Left renal cortex interstitium (tissue), 4 donors: ENCODE measurements at places on chromosomes 7 and 10. TPM values are rescaled to one million over a fixed set of nuclear protein-coding genes. Genes with fewer than 3 reads are reported as not detected.

DNA sequence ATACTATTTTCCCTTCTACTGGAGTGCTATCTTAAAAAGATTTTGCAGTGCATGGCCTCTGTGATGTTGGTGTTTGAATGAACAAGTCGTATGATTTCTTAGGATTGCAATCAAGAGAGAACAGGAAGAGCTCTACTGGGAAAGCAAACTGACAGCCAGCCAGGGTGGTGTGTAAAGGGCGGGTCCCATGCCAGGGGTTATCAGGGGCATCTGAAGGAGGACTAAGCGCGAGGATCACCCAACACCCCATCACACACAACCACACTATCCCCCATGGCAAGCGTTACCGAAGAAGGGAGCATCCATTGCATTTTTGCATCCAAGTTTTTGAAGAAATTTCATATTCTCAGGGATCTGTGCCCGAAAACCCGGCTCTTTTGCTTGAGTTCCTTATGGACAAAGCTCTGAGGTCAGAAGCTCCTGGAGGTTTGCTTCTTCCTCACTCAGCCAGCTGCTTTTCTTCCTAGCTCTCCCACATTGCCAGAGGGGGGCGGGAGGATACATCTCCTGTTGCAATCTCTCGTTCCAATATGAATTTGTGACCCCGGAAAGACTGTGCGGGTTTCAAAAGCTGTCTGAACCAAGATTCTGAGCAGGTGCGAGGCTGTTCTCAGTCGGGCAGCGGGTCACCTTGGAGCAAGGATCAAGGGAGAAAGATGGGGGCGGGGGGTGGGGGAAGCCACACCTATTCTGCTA, 5.2 kb downstream of the NEUROD6 start:
- DNase-seq: no peak

- DNase-seq: no peak
These were observed 187.9 kb downstream of the GATA3 start for GRCh38 chr10:8242295-8242872.

GRCh38 chr10:42475168-42476098, 162.9 kb downstream of the ZNF33B start:
- DNase-seq: no peak

GRCh38 chr10:43105102-43105955, 28.5 kb downstream of the RET start:
- peak; percentile 58 for DNase-seq

DNA sequence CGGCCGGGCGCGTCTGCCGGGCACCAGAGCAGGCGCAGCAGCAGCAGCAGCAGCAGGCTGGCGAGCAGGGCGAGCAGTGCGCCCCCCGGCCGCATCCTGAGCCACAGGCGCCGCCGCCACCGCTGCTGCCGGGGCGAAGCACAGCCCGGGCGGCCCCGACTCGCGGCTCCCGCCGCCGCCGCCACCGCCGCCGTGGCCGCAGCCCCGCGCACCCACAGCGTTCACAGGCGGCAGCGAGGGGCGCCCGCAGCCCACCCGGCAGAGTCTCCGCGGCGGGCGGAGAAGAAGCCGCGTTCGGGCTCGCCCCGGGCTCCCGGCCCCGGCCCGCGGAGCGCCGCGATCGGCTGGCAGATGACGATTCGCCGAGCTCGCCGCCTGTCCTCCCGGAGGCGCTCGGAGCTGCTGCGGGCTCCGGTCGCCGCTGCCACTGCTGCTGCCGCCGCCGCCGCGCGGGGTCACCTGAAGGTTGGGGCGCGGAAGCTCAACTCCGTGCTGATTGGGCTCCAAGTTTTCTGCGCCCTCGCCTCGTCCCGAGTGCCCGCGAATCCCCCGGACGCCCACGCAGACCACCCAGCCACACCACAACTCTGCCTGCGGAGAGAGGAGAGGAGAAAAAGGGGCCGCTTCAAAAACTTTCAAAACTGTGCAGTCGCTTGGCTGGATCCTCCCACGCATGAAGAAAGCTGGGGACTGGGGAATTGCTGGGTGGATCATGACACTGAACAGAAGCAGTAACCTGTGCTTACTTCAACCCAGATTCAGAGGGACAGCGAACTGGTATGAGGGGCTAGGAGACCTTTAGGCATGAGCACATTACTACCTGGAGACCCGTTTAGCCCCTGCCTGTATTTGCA, at the start of gene ST8SIA6:
Gene ST8SIA6, minus strand, starts transcription at position 435 of the 854 bp plus-strand sequence. Its CDS starts 340 bp downstream, at position 95.
- no peak for DNase-seq

GRCh38 chr7:6260291-6261187, 11.9 kb downstream of the CYTH3 start:
- DNase-seq: no peak

- DNase-seq: no peak
These were observed 43.8 kb downstream of the CALCR start for GRCh38 chr7:93530701-93531100.

DNA sequence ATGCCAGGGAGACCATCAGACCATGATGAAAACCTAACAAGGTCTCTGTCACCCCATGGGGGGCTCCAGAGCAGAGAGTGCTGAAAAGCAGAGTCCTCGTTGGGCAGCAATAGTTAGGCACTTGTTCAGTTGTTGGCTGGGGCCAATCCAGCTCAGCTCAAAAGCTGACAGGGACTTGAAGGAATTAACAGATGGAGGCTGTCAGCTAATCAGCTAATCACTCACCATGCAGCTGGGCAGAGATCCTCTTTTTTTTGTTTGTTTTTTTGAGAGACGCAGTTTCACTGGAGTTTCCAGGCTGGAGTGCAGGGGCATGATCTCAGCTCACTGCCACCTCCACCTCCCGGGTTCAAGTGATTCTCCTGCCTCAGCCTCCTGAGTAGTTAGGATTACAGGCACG, 18.1 kb downstream of the CEP55 start:
- no peak for DNase-seq

- DNase-seq: no peak
These were observed 7.8 kb downstream of the GARIN1A start for GRCh38 chr7:128679920-128680319.

DNA sequence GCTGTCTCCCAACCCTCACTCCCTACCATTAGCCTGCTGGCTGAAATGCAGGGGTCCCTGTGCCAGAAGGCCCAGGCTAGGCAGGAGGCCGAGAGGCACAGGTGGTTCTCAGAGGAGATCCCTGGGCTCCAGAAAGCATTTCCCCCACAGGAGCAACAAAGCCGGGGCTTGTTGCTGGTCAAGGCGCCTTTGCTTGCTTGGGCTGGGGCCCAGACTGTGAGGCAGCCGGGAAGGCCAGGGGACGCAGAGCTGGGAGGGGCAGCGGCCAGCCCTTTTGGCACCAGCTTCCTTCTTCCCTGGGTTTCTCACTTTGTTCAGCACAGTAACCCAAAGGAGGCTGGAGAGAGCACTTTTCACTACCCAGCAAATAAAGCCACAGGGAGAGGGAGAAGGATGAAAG, 48.6 kb downstream of the FBXW4 start:
- no peak for DNase-seq

DNA sequence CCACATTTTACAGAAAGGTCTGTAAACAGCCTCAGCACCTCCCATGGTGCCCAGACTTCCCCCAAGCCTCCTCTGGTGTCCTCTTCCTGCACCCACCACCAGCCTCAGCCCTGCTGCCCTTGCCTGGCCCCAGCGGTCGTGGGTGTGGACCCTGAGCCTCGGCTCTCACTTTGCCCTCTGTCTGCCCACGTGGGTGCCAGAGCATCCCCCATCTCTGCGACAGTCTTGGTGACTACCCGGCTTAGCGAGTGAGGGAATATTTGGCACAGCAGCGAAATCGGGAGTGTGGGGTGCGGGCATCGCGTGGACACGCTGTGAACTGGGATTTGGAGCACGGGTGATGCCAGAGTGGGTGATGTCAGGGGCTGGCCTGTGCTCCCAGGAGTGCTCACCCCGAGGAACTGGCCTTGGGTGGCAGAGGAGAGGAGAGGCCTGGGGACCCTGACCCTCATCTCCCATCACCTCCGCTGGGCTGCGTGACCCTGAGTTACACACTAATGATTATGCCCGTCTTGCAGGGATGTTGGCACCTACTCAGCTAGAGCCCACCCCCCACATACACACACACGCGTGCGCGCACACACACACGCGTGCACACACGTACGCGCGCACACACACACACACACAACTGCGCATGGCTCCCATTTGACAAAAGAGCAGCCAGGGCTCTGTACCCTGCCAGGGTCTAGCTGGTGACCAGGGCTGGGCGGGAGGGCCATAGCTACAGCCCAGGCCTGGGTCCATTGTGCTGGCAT, 8.7 kb downstream of the ELFN1 start:
- no peak for DNase-seq

GRCh38 chr10:48806342-48806741, 121.7 kb downstream of the WDFY4 start:
- no peak for DNase-seq

DNA sequence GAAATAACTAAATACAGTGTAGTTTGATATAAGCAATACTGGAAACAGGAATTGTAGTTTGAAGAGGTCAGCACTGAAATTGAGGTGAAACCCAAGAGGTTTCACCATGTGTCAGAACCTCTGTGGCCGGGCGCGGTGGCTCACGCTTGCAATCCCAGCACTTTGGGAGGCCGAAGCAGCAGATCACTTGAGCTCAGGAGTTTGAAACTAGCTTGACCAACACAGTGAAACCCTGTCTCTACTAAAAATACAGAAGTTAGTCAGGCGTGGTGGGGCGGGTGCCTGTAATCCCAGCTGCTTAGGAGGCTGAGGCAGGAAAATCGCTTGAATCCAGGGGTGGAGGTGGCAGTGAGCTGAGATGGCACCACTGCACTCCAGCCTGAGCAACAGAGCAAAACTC, 13.7 kb downstream of the AHCYL2 start:
- no peak for DNase-seq

- DNase-seq: no peak
These were observed 74.9 kb downstream of the NUDCD3 start for GRCh38 chr7:44415510-44415909.

GRCh38 chr7:148211740-148212151, 378.8 kb upstream of the C7orf33 start:
- no peak for DNase-seq

DNA sequence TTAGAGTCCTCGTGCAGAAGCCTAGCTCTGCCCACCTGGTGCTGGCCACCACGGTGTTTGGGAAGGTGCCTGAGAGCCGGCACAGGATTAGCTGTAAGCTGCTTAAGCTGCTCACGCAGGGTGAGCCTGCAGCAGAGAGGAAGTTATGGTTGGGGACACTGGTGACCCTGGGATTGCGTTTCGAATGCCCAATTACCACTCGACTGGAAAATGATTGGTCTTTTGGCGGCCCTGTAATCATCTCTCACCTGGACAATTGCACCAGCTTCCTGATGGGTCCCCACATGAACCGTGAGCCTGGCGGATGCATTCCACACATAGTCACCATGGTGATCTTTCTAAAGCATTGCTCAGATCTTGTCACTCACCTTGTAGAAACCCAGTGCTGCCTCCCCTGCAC, 442.3 kb upstream of the ZMIZ1 start:
- no peak for DNase-seq

DNA sequence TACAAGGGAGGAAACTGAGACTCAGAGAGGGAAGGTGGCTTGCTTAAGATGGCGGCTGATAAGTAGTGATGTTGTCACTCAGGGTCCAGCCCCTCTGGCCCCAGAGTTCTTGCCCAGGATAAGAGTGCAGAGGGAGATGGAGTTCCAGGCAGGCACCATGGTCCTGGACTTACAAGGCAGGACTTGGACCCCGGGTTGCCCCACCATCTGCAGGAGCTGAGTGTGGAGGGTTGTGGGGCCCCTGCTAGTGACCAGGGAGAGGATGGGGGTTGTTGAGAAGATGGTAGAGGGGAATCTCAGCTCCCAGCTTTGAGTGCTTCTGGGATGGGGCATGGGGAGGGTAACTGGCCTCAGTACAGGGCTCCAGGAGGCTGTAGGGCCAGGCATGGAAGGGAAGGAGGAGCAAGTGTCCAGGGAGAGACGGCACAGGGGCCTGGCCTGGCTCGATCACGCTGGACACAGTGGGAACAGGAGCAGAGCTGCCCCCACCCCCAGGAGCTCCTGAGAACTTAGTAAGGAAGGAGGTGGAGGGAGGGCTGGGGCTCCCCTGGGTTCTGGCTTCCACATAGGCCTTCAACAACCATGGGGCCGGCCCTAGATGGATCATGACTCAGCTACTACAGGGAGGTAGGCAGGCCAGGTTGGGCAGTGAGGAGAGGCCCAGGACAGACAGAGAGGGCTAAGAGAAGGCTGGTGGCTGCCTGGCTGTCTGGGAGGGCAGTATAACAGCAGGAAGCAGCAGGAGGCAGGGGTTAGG, 28.2 kb downstream of the PPIF start:
- no peak for DNase-seq

- DNase-seq: no peak
These were observed 42.8 kb downstream of the PDLIM1 start for GRCh38 chr10:95247881-95248583.

DNA sequence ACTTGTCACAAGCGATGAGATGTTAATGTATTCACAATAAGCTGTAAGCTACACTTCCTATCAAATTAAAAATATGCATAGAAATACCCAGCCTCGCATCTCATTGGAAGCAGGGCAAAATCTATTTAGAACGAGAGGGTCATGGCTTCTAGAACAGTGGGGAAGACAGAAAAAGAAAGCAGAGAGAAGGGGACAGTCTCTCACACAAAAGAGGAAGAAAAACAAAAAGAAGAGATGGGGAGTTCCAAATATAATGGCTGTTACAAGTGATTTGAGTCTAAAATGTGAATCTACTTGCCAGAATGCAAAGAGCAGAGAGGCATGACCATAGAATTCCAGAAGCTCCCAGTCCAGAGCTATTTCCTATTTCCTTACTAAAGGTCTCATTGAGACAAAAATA, 13.8 kb downstream of the LRRN3 start:
- no peak for DNase-seq

DNA sequence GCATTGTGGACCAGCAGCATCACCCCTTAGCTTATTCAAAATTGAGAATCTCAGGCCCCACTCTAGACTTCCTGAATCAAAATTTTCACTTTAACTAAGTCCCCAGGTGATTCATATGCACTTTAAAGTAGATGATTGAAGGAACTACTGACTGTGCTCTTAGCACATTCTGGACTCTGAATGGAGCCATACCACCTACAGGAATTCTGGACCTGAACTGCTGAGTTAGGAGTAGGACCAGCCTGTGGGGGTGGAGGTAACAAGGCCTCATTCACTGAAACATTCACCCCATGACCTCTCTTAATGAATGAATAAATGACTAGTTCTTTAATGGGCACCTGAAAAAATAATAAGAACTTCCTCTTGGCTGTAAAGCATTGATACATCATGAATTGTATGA, 7.3 kb downstream of the PDK4 start:
- DNase-seq: no peak

The LRRC61 gene
- 20.8 TPM for polyA plus RNA-seq

The SYNPO2L gene
- polyA plus RNA-seq: 0.38 TPM

The DGKI gene
- 2.0 TPM for polyA plus RNA-seq

The LRRC17 gene
- 103 TPM for polyA plus RNA-seq

The TCAF2 gene
- 2.8 TPM for polyA plus RNA-seq

The CALML5 gene
- polyA plus RNA-seq: not detected

The TAS2R4 gene
- 0.73 TPM for polyA plus RNA-seq

The SFMBT2 gene
- polyA plus RNA-seq: 8.4 TPM

The NUDT1 gene
- 25.5 TPM for polyA plus RNA-seq

The MAT1A gene
- 2.1 TPM for polyA plus RNA-seq

The TET1 gene
- 11.0 TPM for polyA plus RNA-seq

The TMEM229A gene
- 0.11 TPM for polyA plus RNA-seq
